ENCODE measurements at places on chromosomes 12 and 14.

DNA sequence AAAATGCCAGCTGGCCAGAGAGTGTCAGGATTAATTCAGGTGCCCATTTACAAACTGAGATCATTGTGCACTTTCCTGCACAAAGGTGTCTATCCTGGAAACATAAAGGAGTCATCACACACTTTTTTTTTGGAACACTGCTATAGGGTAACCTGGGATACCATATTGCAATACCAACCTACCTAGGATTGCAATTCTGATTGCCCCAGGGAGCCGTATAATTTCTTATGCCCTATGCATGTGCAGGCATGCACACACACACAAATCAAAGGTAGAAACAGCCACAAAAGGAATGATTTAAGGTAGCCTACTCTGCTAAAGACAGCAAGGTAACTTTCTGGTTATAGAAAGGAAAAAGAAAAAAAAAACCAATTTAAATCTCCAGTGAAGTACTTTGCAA, 285.3 kb upstream of the KITLG start:
- DNase-seq, result no peak

GRCh38 chr14:105465209-105466031, 9.2 kb upstream of the CRIP2 start:
- no peak for DNase-seq

DNA sequence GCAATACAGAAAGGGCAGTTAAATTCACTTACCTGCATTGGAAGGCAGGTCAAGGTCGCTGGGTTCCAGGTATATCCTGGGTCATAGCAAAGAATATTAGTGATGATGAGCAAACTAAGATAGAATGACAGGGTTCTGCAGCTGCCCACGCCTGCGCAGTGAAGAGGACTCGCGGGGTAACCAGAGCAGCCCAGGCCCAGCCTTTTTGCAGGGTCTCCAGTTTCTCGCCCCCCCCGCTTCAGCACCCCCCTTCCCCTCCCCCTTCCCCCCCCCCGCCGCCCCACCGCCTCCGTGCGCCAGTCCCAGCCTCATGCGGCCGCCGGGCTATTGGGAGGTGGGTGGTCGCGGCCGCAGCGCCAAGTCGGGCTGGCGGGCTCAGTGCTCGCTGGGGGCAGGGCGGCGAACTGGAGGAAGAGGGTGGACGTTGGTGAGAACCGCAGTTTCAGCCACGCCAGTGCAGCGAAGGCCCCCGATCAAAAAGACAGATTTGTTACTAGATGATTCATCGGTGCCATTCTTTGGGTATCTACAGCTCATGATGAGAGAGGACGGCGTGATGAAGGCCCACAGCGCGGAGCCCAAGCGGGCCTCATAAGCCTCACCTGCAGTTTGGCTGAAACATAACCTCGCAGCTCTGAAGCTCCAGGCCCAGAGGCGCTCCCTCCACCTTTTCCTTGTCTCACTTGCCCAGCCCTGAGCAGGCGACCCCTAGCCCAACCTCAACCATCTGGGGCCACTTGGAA, 20.2 kb downstream of the SLC2A3 start:
- no peak for DNase-seq

GRCh38 chr12:105214670-105215375, 21.2 kb downstream of the APPL2 start:
- no peak for DNase-seq

- DNase-seq, result no peak
These were observed 52.2 kb downstream of the CHST11 start for GRCh38 chr12:104508752-104509446.

GRCh38 chr14:93332397-93332852, 411 bp downstream of the BTBD7 start:
- DNase-seq, result peak; percentile 4

DNA sequence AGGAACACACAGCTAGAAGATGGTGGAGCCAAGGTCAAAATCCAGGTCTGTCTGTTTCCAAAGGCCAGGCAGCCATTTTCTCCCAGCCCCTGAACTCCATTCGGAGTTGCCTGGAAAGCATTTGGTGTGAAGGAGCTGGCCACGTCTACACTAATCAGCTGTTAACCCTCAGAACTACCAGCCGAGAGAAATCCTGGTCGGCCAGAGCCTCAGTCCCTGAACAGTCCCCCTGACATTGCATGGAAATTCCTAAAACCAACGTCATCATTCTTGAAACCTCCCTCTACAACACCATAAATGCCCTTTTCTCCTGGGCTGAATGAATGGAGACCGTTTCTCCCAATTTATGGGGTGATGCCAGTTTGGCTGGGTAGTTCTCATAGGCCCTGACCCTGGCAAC, 245.6 kb downstream of the SLC41A2 start:
- DNase-seq, result no peak

DNA sequence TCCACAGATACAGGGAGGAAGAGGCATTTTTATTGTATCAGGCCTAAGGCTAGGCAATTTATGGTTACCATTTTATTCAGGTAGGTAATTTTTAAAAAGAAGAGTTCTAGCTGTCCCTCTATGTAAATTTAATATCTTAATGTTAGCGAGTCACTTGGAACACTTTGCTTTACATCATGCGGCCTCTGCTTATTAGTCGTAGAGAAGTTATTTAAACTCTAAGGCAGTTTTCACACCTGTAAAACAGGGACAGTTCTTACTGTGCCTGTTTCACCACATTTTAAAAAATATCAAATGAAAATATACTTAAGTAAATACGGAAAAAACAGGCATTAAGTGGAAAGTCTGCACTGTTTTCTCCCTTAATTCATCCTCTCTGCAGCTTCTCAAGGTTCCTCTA, 71.4 kb upstream of the POC1B start:
- DNase-seq, result no peak

DNA sequence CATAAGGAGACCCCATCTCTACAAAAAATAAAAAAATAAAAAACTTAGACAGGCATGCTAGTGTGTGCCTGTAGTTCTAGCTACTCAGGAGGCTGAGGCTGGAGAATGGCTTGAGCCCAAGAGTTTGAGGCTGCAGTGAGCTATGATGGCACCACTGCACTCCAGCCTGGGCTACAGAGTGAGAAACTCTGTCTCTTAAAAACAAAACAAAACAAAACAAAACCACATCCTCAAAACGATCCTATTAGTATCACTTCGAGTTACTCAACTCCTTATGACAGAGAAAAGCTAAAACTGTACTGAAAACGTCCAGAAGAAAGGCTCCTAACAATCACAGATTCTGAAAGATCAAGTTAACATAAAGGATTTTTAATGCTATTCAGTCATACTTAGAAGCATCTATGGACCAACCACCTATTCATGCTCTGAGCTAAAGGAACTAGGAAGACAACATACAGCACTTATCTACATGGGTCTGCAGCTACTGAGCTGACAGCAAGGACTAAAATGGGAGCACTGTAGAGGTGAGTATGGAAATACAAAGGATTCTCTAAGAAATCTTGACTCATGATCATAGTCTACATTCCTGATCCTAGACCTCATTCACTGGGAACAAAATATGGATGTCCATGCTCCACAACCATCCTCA, 75.3 kb upstream of the DUSP6 start:
- no peak for DNase-seq

GRCh38 chr12:54415221-54415929, 3.7 kb downstream of the ITGA5 start:
- DNase-seq, result no peak
